ENCODE measurements at places on chromosomes 11 and 22. TPM values are rescaled to one million over a fixed set of nuclear protein-coding genes. Genes with fewer than 3 reads are reported as not detected.
A peak's percentile ranks its signal among the peaks of the same experiment; 100 is the strongest.

DNA sequence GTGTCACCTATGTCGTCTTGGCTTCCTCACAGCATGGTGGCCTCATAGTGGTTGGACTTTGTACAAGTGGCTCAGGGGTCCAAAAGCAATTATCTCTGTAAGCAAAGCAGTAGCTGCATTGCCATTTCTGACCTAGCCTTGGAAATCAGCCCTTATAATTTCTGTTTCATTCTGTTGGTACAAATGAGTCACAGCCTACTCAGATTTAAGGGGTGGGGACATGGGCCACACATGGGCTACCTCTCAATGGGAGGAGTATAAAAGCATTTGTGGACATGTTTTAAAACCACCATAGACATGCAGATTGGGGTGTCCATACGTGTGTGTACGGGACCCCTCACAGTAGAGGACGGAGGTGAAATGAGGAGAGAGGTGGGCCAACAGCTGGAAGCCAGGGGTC is 41.6 kb downstream of the CHRDL2 start:
- DNase-seq = no peak

GRCh38 chr11:120057028-120057330 is 80.9 kb downstream of the TRIM29 start:
- DNase-seq = no peak

DNA sequence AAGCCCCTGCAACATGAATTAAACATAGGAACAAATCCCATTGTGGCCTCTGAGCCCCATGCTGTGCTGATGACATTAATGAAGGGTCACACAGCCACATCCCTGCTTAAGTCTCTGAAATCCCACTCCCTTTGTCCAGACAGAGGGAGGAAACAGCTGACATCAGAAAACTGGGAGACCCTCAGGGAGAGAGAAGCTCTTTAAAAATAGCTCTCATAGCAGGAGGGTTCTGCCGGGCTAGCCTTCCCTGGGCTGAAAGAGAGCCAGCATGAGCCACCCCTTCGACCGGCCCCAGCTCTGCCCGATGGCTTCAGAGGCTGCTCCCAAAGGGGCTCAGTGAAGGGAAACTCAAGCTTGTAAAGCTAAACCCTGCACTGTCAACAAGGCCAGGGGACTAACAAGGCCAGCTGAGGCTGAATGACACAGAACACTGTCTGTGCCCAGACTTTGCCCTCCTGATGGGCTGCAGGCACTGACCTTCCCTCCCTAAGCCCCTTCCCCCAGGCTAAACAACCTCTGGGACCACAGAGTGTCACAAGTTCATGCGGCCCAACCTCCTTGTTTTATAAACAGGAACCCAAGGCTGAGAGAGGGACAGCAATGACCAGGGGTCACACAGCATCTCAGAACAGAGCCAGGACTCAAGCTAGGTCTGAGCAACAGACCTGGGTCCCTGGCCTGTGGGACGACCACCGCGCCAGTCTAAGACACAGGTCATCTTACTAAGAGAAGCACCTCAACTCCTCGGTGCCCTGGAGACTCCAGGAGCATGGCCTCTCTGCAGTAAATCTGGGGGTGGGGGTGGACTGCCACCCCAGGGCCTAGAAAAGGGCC is 163.8 kb downstream of the CHST1 start:
- no peak for DNase-seq

DNA sequence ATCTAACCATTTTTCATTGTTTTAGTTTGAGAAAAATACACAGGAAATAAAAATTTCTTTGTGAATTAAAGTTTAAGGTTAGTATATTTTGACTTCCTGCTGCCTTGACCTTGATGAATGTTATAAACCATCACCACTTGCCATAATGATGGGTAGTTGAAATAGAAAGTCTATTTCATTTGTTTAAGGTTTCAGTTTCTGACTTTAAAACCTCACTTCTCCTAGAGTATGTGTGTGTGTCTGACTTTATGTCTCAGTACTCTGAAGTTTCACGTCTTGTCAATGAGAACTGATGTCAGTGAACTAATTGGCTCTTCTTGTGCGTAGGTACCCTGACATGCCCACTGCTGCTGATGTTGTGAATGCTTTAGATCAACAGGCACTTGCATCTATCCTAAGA is 188.2 kb downstream of the METTL15 start:
- DNase-seq = no peak

- DNase-seq = peak; percentile 60
These were observed 67.1 kb downstream of the PARVB start for GRCh38 chr22:44091021-44091721.

The SYT13 gene
- not detected for total RNA-seq

The SYT9 gene
- total RNA-seq = not detected

The OR8D4 gene
- total RNA-seq = not detected

The APOBEC3B gene
- 0.64 TPM for total RNA-seq
